ENCODE measurements at places on chromosomes 2 and 18. TPM values are rescaled to one million over a fixed set of nuclear protein-coding genes. Genes with fewer than 3 reads are reported as not detected.

DLX1 gene
- not detected for total RNA-seq

DNA sequence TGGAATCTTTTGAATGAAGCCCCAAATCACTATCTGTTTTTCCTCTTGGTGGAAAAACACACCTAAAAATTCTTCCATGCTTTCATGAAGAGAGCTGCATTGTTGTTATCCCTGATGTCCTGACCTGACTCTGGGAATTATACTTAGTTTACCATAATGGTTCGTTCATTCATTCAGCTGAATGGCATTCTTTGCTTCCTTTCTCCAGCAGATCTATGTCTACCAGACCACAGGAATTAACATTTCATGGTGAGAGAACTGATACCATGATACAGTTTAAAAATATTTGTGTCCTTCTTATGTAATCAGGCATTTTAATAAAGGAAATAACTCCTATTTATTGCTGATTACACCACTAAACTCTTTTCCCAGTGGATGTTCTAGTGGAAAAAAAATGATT lies 11.1 kb upstream of the SLC4A10 start:
- DNase-seq = no peak

GRCh38 chr18:46556590-46557206 lies 100.3 kb downstream of the LOXHD1 start:
- DNase-seq = no peak

DNA sequence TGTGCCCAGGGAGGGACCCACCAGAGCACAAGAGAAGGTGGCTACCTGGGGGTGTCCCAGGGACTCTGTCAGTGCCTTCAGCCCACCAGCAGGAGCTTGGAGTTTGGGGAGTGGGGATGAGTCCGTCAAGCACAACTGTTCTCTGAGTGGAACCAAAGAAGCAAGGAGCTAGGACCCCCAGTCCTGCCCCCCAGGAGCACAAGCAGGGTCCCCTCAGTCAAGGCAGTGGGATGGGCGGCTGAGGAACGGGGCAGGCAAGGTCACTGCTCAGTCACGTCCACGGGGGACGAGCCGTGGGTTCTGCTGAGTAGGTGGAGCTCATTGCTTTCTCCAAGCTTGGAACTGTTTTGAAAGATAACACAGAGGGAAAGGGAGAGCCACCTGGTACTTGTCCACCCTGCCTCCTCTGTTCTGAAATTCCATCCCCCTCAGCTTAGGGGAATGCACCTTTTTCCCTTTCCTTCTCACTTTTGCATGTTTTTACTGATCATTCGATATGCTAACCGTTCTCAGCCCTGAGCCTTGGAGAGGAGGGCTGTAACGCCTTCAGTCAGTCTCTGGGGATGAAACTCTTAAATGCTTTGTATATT lies 14.0 kb downstream of the ITM2C start:
- no peak for DNase-seq
